ENCODE measurements at places on chromosomes 4 and X. TPM values are rescaled to one million over a fixed set of nuclear protein-coding genes. Genes with fewer than 3 reads are reported as not detected.

Gene TRIM75
- not detected for total RNA-seq

Gene TMEM31
- 2.0 TPM for total RNA-seq

Gene FRG2
- not detected for total RNA-seq

Gene TRAM1L1
- 5.0 TPM for total RNA-seq

Gene DDIT4L
- 0.14 TPM for total RNA-seq

Gene FHIP1A
- total RNA-seq: not detected

Gene OR13H1
- not detected for total RNA-seq

Gene EPHA5
- total RNA-seq: 0.07 TPM

Gene TCEANC
- total RNA-seq: 4.6 TPM

Gene SPP1
- total RNA-seq: 14.2 TPM

Gene COL4A6
- total RNA-seq: 21.5 TPM

Gene TNMD
- not detected for total RNA-seq

Gene MAGT1
- total RNA-seq: 41.0 TPM

Gene CACNA1F
- total RNA-seq: 0.05 TPM

Gene CLCN5
- total RNA-seq: 16.7 TPM

Gene AR
- total RNA-seq: 7.9 TPM

Gene GLOD5
- total RNA-seq: not detected

Gene TMPRSS11B
- total RNA-seq: not detected

Gene TLR1
- total RNA-seq: not detected

Gene QDPR
- total RNA-seq: 45.2 TPM

Gene PNCK
- total RNA-seq: 9.4 TPM

Gene LONRF3
- total RNA-seq: 0.30 TPM

Gene CNOT6L
- 30.2 TPM for total RNA-seq

Gene SYN1
- total RNA-seq: 4.5 TPM

Gene ARHGEF38
- not detected for total RNA-seq

Gene NDST4
- 1.3 TPM for total RNA-seq

Gene MMGT1
- 19.3 TPM for total RNA-seq

Gene PLAC8
- 0.57 TPM for total RNA-seq

Gene SPANXN4
- not detected for total RNA-seq

Gene PNMA6F
- total RNA-seq: not detected

Gene FGG
- not detected for total RNA-seq

Gene SSX1
- total RNA-seq: not detected

Gene JAKMIP1
- total RNA-seq: 0.54 TPM

Gene LDB2
- total RNA-seq: 9.6 TPM

Gene MAGEA12
- total RNA-seq: not detected

Gene F8A2
- not detected for total RNA-seq

All from neural crest cell (in vitro differentiated cells).